ENCODE measurements at places on chromosomes 11 and 22. TPM values are rescaled to one million over a fixed set of nuclear protein-coding genes. Genes with fewer than 3 reads are reported as not detected.

- no peak for DNase-seq
Observed at GRCh38 chr22:24437741-24438328, 10.4 kb downstream of the ADORA2A start.

Gene TH
- polyA plus RNA-seq, result 0.31 TPM

Gene TNNT3
- polyA plus RNA-seq, result 2,439 TPM

Gene DGCR6
- polyA plus RNA-seq, result 81.8 TPM

DNA sequence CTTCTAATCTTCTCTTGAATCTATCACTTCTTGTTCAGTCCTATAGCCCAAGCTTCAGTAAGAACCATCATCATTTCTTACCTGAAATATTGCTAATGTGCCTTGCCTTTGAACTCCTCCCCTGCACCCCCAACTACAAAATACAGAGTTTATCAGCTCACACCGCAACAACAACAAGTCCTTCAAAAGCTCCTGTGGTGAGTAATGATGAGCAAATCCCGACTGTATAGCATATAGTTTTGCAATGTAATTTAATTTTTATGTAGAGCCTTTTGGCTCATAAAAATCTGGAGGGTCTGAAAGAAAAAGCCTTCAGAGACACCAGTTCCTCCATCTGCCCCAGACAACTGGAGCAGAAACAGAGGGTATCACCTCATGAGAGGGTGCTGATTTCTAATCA, 124.7 kb downstream of the ARHGAP32 start:
- DNase-seq, result no peak

DNA sequence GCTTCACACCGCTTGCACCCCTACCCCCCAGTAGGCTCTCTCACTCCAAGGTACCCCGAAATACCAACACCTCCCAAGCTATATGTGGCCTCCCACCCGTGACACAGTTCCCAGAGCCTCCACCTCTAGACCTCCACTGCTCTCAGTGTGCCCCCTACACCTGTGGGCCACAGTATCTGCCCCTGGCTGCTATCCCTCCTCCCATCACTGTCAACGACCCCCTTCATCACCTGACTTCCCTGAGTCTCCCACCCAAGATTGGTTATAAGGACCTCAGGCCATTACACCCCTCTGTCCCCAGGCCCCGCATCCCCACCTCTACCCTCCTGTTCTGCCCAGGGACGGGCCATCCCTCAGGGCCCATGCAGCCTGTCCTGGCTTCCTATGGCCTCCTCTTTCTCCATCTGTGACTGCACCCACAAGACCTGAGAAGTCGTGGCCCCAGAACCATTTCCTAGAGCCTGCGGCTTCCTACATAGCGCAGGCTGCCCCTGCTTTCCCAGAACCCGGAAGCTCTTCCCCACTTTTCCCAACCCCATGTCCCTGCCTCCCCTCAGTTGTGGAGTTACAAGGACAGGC, 734 bp downstream of the ACR start:
- no peak for DNase-seq

Gene RELT
- polyA plus RNA-seq, result 3.2 TPM
